NCI-H2029 (cell line): ENCODE measurements at places on chromosomes 2 and 18.

- peak; percentile 32 for DNase-seq
Observed at GRCh38 chr2:26274058-26274613, 29.4 kb downstream of the HADHB start.

- DNase-seq: no peak
Observed at GRCh38 chr2:102391565-102391964, 31.4 kb upstream of the IL18RAP start.

DNA sequence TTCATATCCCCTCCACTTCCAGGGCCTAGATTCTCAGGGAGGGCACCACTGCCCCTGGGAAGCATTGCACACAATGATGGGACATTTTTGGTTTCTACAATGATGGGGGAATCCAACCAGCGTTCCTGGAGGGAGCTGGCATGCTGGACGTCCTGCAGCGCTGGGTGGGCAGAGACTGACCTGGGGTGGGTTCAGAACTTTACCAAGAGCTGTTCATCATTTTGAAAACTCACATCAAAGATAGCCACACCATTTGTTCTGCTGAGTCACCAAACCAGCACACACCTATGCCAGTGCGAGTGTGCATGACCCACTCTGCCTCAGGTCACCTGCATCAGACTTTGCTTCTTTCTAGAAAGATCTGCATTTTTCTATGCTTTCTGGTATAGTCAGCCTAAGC is 14.1 kb upstream of the ARMC9 start:
- no peak for DNase-seq

DNA sequence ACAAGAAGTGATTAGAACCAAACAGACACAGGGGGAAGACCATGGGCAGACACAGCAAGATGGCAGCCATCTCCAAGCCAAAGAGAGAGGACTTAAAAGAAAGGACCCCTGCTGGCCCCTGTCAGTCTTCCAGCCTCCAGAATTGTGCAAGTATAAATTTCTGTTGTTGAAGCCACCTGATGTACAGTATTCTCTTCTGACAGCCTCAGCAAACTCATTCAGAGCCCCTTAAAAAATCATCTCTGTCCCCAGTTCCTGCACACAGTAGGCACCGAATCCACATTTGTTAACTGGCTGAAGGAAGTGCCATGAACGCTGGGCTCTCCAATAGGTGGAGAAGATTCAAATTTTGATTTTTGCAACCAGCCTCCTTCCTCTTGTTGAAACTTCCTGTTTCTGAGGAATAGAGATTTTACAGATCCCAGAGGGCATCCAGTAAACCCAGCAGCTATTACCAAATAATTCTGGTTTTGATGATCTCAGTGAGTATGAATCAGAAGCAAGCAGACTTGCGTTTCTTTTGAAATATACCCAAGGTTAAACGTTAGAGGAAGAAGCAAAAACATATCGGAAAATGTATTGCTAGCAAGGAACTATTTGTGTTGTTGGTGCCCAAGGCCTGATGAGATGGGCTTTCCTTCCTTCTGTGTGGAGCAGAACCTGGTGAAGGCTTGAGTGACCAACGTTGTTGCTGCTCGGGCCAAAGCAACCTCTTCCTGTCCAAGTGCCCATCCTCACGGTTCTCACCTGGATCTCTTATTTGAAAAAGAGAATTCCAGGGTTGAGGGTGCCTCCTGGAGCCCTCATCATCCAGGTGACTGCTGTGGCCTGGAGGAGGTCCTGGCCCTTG is 47.7 kb upstream of the PLB1 start:
- DNase-seq: no peak

GRCh38 chr2:111239581-111240249 is 119.0 kb downstream of the BCL2L11 start:
- no peak for DNase-seq

- DNase-seq: no peak
Observed at GRCh38 chr2:112701052-112701451, 19.8 kb upstream of the NT5DC4 start.

GRCh38 chr2:232369126-232369951 is 9.2 kb upstream of the ALPP start:
- DNase-seq: no peak

DNA sequence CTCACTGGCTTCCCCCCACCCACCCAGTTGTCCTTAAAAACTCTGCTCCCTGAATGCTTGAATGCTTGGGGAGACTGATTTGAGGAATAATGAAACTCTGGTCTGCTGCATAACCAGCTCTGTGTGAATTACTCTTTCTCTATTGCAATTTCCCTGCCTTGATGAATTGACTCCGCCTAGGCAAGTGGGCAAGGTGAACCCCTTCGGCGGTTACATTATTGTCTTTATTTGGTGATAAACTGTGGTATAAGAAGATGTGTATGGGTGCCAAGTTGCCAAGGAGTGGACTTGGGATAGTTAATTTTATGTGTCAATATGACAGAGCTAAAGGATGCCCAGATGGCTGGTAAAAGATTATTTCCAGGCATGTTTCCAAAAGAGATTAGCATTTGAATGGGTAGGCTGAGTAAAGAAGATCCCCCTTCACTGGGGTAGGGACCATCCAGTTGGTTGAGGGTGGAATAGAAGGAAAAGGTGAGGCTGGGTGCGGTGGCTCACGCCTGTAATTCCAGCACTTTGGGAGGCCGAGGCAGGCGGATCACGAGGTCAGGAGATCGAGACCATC is 98.5 kb upstream of the HAAO start:
- no peak for DNase-seq

GRCh38 chr2:150944315-150944714 is 317.3 kb downstream of the RBM43 start:
- no peak for DNase-seq

DNA sequence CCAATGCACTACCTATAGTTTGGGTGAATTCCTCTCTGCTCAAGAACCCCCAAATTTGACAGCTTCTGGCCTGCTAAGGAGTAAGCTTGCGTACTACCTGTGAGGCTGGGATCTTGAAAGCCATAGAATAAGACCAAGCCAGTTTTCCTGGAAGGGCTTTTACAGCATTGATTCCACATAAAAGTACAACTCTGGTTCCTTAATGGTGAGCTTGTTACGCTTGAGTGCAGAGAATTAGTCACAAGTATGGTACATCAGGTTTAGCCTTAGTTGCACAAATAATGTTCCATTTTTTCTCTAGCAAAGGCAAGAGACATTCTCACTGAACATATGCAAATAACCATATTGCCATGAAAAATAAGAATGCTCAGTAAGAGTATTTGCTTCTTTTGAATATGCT is 39.1 kb upstream of the STK39 start:
- DNase-seq: no peak

DNA sequence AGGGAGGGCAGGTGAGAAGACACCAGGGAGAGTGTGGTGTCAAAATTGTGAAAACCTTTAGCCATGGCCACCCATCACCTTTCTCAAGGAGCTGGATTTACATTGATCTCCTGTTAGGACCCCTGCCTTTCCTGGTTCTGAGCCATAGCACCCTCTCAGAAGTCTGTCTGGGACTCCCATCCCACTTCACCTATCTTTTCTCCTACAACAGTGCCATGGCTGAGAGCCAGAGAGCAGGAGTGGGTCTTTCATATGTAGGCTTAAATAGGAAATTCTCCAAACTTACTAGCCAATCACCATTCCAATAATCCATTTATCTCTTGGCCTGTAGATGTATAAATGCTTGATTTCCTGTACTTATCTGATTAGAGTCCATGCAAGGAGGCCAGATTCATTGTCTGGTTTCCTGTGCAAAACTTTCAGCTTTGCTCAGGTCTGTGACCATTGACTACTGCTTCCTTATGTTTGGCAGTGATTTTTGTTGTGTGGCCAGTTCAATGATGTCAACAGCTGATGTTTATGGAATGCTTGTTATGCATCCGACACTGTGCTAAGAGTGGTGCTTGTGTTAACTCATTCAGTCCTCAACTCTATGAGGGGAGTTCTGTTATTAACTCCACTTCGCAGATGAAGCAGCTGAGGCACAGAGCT is 57.6 kb upstream of the IGFBP5 start:
- DNase-seq: no peak

DNA sequence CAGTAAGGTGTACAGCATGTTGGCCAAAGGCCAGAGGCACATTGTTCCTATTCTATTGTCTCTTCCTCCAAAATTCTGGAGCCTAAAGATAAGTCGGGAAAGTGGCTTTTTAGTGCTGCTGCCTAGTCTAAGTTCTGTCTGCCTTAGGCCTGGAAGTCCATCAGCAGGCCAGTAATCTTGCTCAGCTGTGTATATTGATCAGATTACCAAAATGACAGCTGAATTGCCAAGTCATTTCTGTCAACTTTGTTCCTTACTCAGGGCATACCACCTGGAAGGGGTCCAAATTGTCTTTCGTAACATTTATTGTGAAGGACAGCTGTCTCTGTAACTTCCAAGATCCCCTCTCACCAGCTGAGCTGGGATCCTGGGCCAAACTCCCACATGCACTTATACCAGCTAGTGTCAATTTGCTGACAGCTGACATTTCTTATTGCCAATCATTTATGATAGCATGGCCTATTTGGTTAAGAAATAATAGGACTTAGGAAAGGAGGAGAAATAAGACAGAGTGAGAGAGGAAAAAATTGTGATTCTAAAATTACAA is 116.8 kb upstream of the FSHR start:
- no peak for DNase-seq

- DNase-seq: no peak
Observed at GRCh38 chr2:129936334-129936934, 43.0 kb upstream of the RAB6C start.

DNA sequence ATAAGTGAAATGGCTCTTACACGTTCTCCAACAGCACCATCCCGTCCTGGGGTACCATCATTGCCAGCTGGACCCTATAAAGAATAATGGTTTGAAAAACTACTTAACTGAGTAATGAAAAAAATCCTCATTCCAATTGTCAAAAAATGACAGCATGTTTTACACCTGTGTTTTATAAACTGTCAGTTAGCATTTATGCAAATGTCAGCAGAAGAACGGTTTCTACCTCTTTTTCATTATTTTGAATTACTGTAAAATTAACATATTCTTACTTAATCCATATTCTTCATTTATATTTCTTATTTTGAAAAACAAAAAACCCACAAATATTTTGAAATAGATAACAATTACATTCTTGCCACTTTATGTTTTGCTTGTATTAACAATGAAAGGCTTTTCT is 74.0 kb downstream of the COL3A1 start:
- no peak for DNase-seq

- no peak for DNase-seq
Observed at GRCh38 chr2:14826518-14826917, 194.0 kb downstream of the LRATD1 start.

GRCh38 chr2:47288864-47289263 is 114.1 kb upstream of the MSH2 start:
- no peak for DNase-seq

DNA sequence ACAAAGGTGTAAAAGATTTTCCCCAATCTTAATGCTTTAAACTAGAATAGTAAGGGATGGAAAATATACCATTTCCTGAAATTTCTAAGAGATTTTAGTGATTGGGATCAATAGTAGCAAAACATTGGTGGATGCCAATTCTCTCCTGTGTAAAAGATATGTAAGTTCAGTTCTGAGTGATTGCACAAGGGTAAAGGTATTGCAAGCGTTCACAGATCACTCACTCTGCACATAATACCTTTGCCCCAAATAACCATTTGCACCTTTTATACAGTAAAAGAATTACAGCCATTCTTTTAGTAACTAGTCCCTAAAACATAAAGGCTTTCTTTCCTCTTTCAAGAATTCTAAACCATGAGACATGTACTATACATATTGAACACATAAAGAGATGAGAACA is 13.0 kb upstream of the ZCCHC2 start:
- DNase-seq: no peak

DNA sequence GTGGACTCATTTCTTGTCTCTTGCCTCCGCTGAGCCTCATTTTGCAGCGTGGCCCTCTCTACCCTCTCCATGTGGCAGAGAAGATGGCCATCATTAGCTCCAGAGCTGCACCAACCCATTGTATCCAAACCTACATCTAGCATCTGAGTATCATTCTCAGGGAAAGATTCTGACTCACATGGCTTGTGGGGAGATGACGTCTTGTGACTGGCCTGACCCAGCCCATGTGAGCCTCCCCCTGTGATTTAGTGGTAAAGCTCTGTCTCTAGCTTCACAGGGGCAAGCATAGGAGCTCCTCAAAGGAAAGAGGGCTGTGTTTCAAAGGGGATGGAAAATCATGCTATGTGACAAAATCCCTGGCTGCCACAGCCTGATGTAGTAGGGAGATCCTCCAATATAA is 87.4 kb upstream of the RBMS1 start:
- DNase-seq: no peak

- no peak for DNase-seq
Observed at GRCh38 chr2:121796239-121796638, 40.8 kb downstream of the TSN start.

GRCh38 chr2:205868053-205868452 is 185.8 kb downstream of the NRP2 start:
- no peak for DNase-seq

GRCh38 chr2:190455358-190456095 is 47.4 kb downstream of the MFSD6 start:
- no peak for DNase-seq

GRCh38 chr2:74858281-74858680 is 24.4 kb downstream of the HK2 start:
- no peak for DNase-seq

DNA sequence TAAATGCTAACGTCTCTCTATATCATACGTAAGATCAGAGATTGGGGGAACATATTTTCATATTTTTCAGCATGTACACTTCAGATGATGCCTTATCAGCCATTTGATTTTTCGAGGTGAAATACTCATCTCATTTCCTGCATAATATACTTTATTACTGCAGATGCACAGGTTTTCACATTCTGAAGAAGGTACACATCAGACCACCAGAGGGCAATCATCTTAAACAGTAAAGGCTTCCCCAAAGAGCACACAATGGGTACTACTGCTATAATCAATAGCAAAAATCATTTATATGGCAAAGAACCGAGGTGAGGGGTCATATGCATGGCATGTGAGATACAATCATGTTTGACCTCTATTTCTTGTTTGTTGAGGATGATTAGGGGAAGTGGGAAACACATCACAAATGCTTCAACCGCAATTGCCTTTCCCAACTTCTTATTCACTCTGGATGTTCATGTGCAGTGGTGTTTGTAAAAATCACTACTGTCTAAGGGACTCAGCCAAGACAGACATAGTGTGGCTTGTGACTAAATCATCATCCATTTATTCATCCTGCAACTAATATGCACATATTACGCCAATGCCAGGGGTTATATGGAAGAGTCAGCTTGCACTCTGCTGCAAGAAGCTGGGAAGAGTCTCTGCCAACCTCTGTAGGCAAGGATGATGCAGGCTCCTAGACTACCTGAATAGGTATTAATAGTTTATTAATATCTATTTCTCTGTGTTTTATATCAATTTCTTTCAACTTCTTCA is 118.7 kb downstream of the EPB41L3 start:
- peak; percentile 9 for DNase-seq

GRCh38 chr2:85151026-85151425 is 17.8 kb downstream of the TCF7L1 start:
- DNase-seq: no peak

GRCh38 chr2:215772003-215772402 is 241.3 kb downstream of the MREG start:
- DNase-seq: no peak
